ENCODE measurements at places on chromosomes 6 and 20.

DNA sequence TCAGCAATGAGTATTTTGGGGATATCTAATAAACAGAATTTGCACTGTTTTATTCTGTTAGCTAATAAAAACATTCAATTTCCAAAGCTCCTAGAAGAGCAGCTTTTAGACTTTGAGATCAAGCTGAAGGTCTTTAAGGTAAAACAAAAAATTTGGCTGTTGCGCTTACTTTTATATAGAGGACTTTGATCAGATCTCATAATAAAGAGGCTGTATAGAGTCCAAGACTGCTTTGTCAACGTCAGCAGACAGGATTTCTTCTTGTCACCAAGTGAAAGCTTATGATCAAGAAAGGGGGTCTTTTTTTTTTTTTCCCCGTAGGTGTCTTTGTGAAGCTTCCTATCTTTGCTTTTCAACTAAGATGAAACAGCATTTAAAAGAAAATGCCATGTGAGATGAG, 556.5 kb upstream of the SLC35B3 start:
- DNase-seq, result no peak

DNA sequence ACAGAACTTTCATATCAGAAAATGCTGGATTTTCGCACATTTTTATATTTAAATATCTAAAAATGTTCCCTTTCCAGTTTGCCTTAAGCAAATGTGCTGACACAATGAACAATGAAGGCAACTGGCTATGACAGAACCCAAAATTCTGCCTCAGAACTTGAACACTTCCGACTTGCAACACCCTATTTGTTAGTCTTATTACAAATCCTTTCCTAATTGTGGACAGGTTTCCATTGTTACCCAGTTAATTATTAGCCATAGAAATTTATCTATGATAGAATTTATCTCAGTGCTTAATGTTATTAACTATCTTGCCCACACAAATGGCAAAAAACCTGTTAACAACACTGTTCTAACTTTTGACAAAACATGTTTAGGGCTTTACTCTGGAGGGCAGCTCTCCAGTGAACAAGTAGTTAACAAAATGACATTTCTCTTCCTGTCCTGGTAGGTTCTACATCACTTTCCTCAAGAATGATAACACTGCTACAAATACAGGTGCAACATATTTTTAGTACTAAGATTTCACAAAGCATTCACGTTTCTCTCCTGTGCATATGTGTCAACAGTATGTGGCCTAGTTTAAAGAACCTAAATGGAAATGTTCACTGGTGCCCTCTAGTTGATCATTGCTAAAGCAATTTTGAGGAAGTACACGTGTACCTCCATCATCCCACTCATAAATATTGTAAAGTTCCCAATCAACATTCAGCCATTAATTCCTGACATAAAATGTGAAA, 58.4 kb downstream of the HIVEP2 start:
- peak; percentile 17 for DNase-seq

DNA sequence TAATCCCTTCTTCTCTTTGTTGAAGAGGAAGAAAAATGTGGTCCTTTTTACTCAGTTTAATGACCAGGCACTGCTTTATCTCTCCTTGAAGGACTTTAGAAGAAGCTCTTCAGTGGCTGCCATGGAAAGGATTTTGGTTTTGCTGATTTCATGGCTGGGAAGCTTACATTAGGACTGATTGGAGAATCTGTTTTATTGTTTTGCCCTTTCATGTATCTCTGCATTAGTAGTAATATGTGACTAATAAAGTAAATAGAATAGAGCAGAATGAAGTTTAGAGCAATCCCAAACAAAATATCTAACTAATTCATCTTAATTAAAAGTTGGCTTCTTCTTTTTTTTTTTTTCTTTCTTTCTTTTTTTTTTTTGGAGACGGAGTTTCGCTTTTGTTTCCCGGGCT, 502.9 kb downstream of the HAO1 start:
- no peak for DNase-seq

- no peak for DNase-seq
These were observed 39.8 kb downstream of the HLA-A start for GRCh38 chr6:29982097-29982496.

DNA sequence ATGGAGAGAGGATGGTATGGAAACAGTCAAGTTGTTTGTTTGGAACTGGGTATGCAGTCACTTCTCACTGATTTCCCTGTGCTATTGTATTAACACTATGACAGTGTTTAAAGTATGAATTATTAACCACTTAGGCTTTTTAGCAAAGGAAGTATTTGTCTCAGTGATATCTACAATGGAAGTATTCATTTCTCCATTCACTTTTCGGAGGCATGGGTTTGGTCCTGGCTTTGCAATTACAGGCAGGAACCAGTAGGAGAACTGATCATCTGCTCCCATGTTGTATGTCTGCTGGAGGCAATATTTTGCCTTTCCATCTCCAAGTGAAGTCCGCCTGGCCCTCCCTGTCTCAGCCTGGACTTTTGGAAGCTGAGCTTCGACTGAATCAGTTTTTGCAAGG, 30.6 kb upstream of the EXOC2 start:
- DNase-seq, result no peak

DNA sequence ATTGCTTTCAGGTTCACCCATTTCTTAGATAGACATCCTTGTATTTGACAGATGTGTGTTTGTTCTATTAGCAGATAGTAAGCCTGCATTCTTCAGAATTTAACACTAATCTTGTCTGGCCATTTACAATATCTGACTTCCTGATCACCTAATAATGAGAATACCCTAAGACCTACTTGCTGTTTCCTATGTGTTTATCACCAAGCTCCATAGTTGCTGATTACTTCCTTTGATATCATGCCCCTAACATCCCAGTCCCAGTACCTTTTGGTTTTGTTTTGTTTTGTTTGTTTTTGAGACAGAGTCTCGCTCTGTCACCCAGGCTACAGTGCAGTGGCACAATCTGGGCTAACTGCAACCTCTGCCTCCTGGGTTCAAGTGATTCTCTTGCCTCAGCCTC, 143.6 kb upstream of the DST start:
- no peak for DNase-seq

- no peak for DNase-seq
These were observed 131.3 kb downstream of the C6orf118 start for GRCh38 chr6:165178056-165178455.

DNA sequence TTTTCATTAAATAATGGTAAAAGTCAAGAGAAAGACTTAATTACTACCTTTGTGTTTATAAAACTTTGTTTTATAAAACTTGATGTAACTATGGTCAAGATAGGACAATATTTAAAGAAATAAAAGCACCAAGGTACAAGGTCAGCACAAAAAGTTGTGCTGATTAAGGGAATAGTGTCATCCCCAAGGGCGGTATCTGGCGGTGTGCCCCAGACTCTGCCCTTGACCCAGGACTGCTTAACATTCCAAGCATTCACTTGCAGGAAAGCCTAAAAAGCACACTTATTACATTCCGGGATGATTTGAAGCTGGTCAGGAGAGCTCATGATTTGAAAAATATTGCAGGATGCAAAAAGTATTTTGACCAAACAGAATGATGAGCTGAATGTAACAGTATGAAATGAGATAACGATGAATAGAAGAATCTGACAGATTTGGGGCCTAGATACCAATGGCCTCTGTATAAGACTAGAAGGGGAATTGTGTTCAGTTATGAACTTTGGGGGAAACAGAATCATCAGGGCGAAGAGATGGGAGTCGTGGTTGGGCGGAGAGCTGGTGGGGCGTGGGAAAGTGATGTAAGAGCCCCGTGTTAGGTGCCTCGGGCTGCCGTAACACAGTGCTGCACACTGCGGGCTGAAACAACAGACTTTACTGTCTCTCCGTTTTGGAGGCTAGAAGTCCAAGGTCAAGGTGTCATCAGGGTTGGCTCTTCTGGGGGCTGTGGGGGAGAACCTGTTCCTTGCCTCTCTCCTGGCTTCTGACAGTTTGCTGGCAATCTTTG, 77.2 kb downstream of the CDC5L start:
- no peak for DNase-seq

DNA sequence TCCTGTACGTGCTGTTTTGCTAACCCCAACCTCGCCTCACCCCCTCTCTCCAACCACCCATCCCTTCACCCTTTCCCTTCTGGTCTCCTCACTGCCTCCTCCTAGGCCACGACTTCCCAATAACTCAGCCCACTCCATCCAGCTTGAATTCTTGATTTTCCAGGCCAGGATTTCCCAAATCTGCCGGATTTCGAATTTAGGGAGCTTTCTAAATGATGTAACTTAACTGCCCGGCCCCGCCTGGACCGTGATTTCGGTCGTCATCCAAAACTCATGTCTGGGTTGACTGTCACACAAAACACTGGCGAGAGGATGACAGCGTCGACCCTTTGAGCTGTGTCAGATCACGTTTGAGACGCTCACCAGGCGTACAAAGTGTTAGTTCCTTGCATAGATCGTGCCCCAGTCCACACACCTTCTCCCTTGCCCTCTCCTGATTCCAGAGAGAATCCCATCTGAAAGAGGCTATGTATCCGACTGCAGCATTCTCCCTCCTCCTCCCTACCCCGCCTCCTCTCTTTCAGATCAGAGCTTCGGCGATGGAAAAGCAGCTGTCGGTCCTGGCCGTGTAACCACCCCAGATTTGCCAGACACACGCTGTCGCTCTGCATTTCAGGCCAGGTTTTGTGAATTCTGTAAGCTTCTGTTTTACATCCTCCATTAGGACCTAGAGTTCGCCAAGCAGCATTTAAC, 168.2 kb downstream of the GPX5 start:
- no peak for DNase-seq

DNA sequence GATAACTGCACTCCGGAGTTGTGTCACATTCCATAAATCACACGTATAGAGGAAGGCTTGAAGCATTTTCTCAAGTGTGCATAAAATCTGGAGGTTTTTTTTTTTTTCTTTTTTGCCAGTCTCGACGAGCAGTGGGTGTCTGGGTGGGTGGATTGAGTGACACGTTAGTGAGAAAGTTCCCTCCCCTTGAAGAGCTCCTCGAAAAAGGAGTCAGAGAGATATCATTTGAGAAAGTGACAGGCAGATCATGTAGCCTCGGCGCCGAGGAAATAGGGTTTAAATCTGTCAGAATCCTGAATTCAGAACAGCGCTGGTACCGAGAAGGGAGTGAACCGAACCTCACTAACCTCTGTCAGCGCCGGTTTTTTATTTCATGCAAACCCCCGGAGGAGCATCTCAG, 269.5 kb upstream of the ARID1B start:
- no peak for DNase-seq

DNA sequence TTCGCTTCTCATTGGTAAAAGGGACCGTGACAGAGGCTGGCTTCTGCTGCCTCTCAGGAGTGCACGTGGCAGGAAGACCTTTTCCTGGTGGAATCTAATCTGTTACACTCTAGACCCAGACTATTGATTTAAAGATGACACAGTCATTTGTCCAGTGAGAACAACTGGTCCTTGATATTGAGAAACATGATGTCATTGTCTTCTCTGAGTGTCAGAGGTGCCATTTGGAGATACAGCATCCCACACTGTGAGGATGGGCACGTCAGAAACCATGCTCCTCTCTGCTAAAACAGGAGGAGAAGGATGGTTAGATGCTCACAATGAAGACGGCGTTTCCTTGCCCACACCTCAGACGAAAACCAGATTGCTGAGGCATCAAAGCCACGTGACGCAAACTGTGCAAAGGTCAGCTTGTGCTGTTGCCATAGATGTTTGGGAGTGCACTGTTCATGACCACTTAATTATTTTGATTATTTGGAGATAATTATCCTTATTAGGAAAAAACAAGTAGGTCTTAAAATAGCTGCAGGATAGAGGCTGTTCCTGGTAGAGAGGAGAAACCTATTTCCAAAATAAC, 169.0 kb downstream of the SMOC2 start:
- no peak for DNase-seq

GRCh38 chr6:150710236-150710635, 110.6 kb downstream of the PLEKHG1 start:
- no peak for DNase-seq

DNA sequence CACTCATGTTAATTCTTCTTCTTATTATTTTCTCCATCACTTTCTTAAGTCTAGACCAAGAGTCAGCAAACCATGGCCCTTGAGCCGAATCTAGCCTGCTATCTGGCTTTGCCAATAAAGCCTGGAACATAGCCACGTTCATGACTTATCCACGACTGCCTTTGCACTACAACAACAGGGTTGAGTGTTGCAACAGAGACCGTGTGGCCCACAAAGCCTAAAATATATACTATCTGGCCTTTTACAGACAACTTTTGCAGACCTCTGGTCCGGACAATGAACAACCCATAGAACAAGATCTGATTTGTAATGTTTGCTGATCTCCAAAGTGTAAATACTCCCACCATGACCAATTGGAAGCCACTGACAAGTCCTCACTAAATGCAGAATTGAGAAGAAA, 140.5 kb upstream of the CDYL start:
- no peak for DNase-seq

DNA sequence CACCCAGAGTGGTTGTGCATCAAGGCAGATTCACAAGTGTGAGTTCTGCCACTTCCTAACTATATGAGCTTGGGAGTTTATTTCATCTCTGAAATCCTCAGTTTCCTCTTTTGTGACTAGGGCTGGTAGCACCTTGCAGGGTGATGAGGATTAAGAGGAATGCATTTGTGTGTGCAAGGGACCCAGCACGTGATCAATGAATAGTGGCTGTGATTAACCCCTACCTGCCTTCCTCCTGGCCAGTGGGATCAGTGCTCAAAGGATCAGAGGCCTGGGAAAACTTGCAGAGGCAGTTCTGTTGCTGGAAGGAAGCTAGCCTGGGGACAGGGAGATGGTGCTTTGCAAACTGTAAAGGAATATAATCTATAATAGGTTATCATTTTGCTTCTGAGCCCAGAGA, 7.3 kb downstream of the SDC4 start:
- DNase-seq, result no peak

DNA sequence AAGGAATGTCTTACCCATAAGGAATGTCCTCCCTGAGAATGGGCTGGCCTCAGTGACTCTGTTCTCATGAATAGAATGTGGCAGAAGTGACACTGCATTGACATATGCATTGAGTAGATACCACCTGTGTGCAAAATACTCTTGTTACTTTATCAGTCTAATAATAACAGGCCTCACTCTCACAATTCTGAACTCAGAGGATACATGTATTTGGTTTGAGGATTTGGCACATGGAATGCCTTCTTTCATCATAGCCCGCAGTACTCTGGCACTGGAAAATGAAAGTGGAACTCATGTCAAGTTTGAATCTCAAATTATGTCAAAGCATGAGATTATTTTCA, 52.9 kb upstream of the PLCB4 start:
- DNase-seq, result no peak

DNA sequence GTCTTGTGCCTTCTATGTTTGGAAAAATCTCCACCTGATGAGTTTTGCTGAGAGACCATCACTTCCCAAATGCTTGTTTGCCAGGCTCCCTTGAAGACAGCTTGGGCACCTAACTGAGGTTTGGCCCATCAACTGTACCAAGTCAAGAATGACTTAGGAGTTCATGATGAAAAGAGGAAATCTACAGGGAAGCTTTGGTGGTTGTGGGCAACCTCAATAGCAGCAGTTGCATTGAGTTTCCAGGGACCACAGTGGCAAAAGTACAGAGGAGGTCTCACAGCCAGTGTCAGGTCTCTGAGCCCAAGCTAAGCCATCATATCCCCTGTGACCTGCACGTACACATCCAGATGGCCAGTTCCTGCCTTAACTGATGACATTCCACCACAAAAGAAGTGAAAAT, 49.7 kb upstream of the PHACTR1 start:
- no peak for DNase-seq

Measured in germinal center (tissue), 1 donor.